ENCODE measurements at places on chromosomes 2 and 18.

GRCh38 chr2:44920751-44921150 lies 20.8 kb upstream of the SIX3 start:
- no peak for DNase-seq

DNA sequence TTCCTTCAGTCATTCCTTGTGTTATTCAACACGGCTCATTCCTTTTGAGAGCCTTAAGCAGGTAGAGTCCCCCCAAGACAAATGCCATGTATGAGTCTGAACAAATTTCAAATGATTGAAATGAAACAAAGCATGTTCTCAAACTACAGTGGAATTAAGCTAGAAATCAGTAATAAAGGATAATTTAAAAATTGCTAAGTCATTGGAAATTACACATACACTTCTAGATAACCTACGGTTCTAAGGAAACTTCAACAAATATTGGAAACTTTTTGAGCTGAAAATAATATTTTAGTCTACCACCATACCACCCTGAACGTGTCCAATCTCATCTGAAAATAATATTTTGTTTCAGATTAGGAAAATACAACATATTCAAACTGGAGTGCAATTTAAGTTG lies 71.8 kb upstream of the UGP2 start:
- no peak for DNase-seq

- DNase-seq: no peak
Observed at GRCh38 chr2:46333912-46334311, 36.7 kb downstream of the EPAS1 start.

DNA sequence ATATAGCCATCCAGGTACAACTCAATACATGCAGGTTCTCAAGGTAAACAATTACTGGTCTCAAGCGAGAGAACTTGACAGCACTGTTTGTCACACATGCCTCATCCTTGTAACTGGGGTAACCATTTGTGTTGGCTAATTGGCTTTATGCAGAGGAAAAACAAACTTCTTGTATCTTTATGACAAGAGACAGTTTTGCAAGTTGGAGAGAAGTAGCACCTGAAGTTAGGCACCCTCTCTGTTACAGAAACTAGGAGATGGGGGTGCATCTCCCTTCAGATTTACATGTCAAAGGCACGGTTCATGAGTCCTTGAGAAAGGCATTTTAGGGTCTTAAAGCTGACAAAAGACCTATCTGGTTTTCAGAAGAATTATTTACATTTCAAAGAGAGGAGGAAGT lies 241.7 kb downstream of the CD226 start:
- DNase-seq: no peak

DNA sequence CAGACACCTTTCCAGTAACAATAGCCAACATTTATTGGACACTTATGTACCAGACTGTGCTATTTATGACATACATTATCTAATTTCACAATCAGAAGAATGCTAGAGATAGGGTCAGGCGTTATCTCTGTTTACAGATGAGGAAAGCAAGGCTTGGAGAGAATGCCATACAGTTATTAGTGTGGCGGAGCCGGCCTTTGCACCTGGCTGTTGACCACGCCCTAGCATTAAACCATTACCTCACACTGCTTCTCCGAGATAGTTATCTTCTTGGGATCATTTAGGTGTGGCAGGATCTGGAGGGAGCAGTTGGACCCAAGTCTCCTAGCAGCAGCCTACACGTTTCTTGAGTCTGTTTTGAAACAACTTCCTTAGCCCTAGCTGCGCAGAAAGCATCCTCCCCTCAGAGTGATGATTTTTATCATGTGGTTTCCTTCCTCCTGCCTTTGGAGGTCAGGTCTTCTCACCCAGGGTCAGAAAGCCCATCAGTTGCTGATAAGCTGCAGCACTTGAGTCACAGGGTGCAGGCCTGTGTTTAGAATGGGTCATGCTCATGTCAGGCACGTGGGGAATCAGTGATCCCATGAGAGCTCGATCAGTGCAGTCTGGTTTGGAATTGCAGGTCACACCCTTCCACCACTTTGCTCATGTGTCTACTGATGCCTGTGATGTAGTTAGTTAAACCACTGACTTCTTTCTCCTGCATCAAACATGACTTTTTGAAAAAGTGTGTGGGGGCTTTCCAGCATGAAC lies 118.2 kb downstream of the SPTBN1 start:
- no peak for DNase-seq

DNA sequence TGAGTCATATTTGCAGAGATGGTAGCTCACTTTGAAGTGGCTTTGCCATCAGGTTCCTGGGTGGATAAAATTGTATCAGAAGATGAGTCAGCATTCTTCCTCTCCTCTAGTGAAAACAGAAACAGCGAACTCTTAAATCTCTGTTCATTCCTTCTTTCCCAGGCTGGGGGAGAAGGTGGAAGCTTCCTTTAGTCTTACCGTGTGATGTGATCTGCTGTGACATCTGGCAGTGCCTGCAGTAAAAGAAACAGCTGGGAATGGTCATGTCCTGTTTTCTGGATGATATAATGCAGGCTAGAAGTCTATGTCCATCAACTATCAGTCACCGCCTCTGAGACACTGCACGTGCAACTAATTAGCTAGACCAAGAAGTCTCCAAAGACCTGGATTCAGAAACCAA lies 171.6 kb downstream of the VAPA start:
- DNase-seq: no peak

DNA sequence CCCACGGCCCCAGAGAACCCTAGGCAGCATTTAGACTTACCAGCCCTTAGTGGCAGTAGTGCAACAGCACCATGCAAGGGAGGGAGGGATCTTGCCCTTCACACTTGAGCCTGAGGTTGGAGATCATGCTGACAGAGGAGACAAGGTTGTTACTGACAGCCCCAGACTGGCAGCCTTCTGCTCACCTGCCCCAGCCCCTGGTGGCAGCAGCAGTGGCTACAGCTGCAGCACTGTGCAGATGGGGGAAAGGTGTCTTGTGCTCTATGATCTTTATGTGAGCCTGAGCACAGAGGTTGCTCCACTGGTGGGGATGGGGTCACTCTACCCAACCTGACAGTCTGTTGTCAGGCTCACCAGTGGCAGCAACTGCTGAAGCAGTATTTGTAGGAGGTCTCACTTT lies 501.2 kb upstream of the LRRTM4 start:
- DNase-seq: no peak

Measured in AG09309 (cell line).